ENCODE measurements at places on chromosomes 13 and 19. TPM values are rescaled to one million over a fixed set of nuclear protein-coding genes. Genes with fewer than 3 reads are reported as not detected.

Gene TTYH1
- not detected for total RNA-seq

GRCh38 chr19:50362030-50362412, 3.4 kb downstream of the NAPSA start:
- DNase-seq: no peak

DNA sequence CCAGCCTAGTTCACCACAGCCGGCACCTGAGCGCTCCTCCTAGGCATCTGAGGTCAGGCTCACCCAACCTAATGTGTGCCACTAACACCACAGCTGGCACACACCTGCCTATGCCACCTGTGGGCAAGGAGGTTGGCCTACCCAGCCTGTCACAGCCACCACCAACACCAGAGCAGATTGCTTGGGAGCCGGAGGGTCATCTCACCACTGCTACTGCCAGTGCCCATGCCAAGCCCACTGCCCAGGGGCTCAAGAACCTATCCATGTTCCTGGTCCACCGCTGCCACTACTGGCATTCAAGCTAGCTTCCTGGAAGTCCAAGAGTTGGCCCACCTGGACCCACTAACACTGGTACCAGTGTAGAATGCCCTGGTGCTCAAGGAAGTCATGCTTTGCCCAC, 42.5 kb downstream of the F2RL3 start:
- no peak for DNase-seq

DNA sequence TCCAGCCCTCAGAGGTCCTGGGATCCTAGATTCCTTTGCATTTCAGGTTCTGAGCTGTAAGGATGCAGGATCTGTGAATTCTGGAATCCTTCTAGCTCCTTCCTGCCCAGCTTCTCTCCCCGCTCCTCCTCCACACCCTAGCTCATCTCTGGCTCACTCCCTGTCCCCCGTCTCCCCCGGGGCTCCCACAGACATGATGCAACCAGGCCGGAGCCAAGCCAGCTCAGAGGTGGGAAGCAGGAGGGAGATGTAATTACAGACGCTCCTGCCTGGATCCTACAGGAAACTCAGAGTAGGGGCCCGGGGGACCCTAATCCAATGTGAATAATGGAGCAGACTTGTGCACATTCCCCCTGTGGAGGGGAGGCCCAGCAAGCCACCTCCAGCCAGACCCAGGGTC, 4.5 kb downstream of the GNG8 start:
- no peak for DNase-seq
